ENCODE measurements at places on chromosomes 3 and 15.

DNA sequence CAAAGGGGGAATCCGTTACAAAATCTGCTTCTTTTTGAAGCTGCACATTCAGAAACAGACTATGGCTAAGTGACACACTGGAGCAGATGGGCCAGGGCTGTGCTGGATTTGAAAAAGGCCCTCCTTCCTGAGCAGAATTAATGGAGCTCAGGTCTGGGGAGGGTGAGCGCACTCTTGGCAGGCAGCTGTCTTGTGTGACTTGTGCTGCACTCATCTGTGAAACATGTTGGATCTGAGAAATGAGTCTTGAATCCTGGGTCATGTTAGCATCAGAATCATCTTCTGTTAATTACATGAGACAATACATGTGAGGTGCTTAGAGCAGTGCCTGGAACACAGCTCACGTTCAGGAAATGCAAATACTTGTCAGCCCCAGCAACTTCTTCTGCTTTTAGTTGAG lies 219.6 kb downstream of the THSD4 start:
- DNase-seq, result no peak

DNA sequence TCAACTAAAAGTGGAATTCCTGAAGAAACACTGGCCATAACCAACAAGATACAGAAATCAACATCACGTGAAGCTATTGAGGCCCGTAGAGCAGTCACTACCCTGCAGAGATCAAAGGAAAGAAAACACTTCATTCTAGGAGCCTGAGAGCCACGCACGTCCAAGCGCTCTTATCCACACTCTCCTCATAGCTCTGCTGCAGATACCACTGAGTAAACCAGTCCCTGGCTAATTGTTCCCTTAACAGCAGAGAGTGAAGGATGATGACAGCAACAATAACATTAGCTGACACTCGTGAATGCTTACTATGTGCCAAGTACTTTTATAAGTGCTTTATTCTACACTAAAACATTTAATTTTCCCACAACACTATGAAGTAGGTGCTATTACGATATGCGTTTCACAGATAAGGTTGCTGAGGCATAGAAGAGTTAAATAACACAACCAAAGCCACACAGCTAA lies 271.0 kb upstream of the GADL1 start:
- DNase-seq, result no peak

- no peak for DNase-seq
Measured at GRCh38 chr3:13827256-13827655, 52.6 kb downstream of the WNT7A start.

DNA sequence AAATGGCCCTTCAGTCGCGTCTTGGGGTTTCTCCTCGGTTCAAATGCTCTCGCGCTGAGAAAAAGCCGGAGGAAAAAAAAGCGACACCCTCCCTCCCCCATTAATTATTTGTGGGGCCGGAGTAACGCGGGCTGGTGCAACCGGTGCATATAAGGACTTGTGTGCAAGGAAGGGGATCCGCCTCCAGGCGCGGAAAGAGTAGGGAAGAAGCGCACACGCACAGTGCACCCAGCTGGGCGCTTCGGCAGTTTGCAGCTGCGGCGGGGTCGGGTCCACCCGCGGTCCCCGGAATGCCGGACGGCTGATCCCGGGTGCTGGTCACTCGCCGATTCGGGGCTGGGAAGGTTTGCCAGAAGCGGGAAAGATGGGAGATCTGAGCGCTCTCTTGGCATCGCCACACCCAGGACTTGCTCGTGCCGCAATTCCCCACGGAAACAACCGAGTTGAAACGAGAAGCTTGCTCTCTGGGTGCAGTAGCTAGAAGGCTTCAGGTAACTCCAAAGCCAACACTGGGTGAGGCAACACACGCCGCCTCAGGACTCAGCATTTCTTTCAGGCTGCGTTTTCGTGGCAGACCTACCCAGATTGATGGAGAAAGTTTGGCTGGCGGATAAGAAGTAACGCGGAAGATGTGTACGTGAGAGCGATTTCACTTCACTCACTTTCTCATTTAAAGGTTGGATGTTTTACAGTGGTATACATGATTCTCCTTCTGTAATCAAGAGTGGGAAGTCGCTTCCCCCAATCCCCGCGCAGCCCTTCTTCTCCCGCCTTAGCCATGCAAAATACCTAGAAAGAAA lies 720 bp upstream of the TNIK start:
- peak; percentile 16 for DNase-seq

- no peak for DNase-seq
Measured at GRCh38 chr3:72340476-72341379, 507.5 kb downstream of the SHQ1 start.

DNA sequence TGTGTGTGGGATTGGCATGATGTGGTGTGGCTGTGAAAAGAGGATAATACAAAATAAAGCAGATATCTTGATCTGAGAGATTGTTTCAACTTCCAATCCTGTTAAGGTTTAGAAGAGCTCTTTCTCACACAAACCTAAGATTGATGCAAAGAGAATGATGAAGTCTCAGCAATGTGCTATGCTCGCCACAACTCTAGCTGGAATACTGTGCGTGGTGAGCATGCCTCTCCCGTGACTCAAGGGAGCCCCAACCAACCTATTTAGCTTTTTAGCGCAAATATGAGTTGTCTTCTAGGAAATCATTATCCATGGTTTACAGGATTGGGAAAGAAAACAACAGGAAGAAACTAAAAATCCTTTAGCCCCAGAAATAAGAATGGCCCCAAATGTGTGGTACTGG lies 28.5 kb downstream of the BTLA start:
- DNase-seq, result no peak

GRCh38 chr3:129577925-129578786 lies 28.3 kb downstream of the PLXND1 start:
- no peak for DNase-seq

- DNase-seq, result no peak
Measured at GRCh38 chr3:47636921-47637320, 58.3 kb upstream of the CSPG5 start.

GRCh38 chr3:70180664-70181063 lies 131.8 kb downstream of the MDFIC2 start:
- DNase-seq, result no peak

DNA sequence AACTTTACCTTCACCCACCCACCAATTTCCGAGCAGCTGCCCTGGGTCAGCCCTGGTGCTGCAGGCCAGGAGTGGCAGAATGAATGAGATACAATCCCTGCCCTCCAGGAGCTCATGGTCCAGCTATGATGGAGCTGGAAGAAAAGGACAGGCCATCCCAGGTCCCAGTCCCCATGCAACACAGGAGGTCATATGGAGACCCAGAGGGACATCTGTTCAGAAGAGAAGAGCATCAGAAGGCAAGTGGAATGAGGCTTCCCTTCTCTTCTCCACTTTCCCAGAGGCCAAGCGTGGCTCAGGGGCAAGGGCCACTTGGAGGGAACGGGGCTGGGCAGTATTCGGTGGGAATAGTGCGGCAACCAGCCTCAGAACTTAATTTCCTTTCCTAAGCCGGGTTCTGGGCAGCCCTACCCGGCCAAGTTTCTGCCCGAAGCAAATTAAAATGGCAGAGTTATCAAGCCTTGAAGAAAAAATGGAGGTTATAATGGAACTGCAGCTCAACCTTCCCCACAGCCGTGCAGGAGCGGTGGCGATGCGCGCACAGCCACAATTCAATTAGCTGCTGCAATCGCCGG lies 35.9 kb downstream of the TLE3 start:
- DNase-seq, result no peak

DNA sequence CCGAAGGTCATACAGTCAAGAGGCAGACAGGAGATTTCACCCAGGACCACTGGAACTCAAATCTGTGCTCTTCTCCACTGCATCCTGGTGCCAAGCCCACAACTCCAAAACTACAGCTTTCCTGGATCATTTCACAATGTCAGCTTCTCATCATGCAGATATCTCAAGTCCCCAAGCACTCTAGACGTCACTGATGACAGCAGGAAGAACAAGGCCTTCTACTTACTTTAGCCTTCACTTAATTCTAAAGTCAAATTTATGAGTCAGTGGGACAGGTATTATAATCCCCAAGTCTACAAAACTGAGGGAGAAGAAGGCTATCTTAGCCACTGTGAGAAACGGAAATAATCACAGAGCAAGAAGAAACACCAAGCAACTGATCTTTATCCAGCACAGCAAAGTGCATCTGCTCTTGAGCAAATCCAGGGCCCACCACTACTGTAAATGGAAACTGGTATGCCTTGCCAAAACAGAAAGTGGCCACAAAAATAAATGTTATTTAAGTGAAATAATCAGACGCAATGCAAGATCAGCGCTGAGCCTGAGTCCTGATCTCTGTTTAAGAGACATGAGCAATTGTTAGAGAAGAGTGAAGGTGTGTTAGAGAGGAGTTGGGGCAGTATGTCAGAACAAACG lies 928 bp downstream of the RAD18 start:
- no peak for DNase-seq

DNA sequence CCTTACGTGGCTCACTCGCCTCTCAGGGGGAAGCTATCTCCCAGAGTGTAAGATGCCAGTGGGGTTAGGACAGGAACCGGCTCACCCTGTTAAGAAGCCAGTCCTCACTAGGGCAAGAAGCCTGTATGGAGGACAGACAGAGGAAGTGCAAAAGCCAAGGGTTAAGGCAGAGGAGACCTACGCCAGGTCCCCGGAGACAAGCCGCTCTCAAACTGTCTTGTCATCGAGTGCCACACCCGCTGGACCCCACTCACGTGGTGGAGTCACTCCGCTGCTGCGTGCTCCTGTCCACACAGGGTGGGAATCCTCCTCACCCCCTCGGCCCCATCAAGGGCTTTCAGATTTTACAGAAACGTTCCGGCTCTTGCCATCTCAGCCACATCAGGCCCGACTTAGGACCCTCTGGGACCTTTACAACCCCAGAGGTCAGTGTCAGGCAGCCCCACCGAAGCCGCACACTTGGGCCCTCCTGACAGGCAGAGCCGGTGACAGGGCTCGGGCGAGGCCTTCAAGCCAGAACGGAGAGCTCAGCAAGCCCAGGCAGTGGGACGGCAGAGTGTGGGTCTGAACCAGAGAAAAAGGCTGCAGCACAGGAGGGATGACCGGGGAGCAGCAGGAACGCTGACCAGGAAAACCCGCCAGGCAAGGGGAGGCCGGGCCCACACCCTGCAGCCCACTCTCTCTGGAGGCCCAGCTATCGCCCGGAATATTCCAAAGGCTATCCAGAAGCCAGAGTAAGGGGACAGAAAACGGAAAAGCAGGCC lies 61.7 kb downstream of the XXYLT1 start:
- no peak for DNase-seq

- no peak for DNase-seq
Measured at GRCh38 chr3:61035573-61035972, 215.7 kb downstream of the FHIT start.

DNA sequence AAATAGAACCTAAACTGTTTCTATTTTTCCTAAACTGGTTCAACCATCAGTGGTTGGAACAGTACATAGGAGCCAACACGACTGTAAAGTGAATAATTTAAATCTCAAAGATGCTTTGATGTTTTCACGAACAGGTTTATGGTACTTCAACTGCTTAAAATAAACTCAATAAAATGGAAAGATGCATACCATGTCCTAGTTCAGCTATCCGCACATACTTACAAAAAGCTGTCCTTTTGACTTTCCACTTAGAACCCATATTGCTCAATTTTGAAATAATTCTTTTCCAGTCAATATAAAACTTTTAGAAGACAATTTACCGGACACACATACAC lies 902 bp downstream of the CMTM6 start:
- DNase-seq, result no peak

DNA sequence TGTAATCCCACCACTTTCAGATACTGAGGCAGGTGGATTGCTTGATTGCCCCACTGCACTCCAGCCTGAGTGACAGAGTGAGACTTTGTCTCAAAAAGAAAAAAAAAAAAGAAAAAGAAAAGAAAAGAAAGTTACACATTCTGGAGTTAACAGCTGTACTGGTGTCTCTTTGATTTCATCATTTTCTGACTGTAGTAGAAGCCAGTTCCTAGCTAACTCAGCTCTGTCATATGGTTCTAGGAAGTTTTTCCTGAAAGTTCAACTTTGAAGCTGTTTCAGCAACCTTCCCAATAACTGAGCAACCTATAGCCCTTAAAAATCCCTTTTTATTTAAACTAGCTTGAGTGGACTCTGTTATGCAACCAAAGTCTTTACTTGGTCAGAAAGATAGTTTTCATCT lies 104.6 kb upstream of the STRIT1 start:
- no peak for DNase-seq

DNA sequence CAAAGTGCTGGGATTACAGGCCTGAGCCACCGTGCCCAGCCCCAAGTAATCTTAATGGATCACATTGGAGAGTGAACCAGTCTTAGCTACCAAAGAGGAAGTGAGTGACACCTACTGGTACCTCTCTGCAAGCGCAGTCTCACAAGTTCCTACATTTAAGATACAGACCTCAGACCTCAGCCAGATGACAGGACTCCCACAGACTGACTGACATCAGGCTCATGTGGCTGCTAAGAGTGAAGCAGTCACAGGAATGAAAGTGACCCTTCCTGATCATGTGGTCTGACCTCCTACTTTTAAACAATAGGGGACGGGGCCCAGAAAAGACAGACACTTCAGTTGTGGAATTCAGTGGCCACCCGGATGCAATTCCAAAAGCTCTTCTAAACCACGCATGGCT lies 36.3 kb upstream of the GNB5 start:
- peak; percentile 86 for DNase-seq

- DNase-seq, result no peak
Measured at GRCh38 chr3:65619451-65619881, 419.3 kb downstream of the MAGI1 start.

GRCh38 chr3:11187681-11188080 lies 33.4 kb downstream of the HRH1 start:
- DNase-seq, result no peak

DNA sequence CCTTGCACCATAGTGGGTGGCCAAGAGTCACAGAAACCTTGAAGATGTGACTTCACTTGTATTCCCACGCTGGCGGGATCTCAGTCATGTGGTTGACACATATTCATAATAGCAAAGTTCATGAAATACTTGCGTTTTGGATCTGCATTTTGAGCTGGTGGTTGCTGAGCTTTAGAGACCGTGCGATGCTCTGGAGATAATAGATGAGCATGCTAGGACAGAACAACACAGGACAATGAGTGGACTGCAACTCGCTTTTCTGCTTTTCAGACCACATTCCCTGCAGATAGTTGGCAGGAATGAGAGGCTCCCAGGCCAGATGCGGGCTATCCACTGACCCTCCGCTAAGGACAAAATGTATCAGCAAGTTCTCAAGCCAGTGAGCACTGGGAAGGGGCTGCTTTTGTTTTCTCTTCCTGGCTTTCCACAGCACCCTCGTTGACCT lies 13.8 kb upstream of the STARD5 start:
- no peak for DNase-seq
